NCI-H2029 (cell line): ENCODE measurements at places on chromosomes 7 and 10.

DNA sequence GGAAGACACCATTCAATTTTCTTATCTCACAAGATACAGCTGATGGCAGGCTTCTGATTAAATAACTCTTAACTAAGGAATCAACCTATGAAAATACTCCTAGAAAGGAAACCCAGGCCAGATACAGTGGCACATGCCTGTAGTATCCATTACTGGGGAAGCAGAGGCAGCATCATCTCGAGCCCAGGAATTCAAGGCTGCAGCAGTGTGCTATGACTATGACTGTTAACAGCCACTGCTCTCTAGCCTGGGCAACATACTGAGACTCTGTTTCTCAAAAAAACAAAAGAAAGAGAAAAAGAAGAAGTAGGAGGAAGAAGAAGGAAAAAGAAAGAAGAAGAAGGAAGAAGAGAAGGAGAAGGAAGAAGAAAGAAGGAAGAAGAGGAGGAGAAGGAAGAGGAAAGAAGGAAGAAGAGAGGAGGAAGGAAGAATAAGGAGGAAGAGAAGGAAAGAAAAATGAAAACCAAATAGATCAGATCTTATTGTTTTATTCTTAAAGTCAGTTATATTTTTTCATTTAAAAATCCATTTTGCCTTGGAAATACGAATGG is 18.0 kb downstream of the DPY19L1 start:
- no peak for DNase-seq

DNA sequence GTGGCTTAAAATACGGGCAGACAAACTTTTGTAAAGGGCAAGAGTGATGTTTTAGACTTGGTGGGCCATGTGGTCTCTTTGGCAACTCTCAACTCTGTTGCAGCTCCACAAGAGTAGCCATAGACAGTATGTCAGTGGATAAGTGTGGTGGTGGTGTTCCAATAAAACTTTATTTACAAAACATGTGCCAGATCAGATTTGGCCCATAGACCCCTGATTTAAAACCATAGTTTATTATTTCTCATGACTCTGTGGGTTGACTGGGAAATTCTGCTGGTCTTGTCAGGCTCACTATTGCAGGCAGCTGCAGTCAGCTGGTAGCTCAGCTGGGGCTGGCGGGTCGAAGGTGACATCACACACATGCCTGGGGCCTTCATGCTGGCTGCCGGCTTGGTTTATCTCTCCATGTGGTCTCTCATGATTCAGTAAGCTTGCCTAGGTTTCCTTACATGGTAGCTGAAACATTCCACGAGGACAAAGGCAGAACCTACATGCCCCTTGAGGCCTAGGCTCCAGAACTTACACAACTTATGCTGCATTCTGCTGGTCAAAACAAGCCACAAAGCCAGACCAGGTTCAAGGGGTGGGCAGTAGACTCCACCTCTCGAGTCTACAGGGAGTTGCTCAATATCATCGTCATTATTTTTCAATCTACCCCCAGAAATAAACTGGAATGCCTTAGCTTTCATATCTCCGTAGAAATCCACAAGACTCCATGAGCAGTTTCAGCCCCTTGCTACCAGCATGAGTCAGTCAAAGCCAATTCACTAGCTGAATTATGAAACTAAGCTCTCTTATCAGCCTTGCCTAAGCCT is 245.7 kb downstream of the WDR11 start:
- no peak for DNase-seq

- DNase-seq = peak; percentile 18
Measured at GRCh38 chr10:110311357-110311949, 6.7 kb upstream of the SMNDC1 start.

GRCh38 chr7:28470344-28470743 is 58.0 kb downstream of the CREB5 start:
- DNase-seq = no peak

DNA sequence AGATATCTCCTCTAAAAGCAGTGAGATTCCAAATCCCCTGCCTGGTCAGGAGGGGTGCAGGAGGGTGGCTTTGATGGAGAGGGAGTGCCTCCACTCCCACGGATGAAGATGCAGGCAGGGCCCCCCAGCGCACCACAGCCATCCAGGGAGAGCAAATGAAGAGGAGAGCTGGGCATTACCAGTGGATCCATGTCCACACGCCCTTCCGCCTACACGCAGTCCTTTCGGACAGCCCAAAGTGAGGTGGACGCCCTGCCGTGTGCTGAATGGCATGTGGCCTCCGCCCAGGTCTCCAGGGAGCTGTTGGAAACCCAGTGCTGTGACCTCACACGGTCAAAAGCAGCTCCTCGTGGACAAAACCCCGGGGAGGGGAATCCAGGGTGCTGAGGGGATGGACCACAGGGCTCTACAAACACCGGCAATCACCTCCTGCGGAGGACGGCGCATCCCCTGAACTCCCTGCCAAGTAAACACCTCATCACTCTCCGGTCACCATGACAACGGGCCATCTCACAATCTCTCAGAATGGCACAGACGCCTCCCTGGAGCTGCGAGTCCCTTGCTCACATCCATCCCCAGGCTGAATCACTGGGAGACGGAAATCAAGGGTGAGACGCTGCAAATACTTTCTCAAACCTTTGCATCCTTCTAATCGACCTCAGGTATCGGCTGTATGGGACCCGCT is 35.0 kb upstream of the DNAAF5 start:
- DNase-seq = no peak

GRCh38 chr7:116779216-116779615 is 83.2 kb upstream of the CAPZA2 start:
- DNase-seq = no peak

DNA sequence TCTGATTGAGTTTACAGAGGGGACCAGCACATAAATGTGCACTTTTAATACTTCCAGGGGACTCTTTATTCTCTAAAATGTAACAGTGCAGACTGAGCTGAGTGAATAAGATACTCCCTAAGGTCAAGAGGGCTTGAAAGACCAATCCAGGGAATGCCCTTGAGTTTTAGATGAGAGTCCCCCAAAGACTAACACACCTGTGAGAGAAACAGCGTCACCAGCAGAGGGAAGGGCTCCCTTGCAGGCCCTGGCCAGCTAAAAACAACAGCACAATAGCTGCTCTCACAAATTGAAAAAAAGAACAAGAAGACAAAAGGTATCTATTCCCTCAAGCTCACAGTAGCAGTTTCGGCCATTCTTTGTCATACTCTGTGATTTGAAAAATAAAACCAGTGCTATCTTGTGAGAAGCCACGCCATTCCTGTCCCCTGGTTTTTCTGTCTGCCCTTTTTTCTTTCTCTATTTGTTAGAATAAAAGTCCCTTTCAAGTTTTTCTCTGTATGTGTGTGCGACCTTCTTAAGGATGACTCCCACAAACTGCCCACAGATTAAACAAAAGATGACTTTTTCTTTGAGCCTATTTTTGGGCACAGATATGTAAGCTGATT is 230.4 kb upstream of the BMPER start:
- DNase-seq = no peak

DNA sequence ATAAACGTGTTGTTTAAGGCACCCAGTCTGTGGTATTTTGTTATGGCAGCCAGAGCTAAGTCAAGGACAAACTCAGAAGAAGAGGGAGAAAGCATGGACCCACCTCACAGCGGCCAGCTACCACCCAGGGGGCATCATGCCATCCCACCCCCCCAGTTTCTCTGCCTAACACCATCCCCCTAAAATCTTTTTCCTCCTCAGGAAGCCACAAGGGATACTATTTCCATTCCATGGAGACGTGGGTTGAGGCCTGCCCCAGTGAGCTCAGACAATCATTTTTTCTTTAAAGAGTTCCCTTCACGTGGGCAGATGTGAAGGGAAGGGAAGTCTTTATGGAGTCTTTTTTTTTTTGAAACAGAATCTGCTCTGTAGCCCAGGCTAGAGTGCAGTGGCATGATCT is 131.8 kb downstream of the FGFR2 start:
- no peak for DNase-seq

DNA sequence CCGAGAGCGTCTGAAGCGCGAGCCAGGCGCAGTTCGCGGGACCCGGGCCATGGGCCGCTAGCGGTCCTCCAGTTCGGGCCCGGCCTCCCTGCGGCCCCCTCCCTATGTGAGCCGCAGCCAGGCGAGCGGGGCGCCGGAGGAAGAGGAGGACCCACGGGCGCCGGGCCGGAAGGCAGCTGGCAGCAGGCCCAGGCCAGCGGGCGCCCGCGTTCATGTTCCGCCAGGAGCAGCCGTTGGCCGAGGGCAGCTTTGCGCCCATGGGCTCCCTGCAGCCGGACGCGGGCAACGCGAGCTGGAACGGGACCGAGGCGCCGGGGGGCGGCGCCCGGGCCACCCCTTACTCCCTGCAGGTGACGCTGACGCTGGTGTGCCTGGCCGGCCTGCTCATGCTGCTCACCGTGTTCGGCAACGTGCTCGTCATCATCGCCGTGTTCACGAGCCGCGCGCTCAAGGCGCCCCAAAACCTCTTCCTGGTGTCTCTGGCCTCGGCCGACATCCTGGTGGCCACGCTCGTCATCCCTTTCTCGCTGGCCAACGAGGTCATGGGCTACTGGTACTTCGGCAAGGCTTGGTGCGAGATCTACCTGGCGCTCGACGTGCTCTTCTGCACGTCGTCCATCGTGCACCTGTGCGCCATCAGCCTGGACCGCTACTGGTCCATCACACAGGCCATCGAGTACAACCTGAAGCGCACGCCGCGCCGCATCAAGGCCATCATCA is 1.1 kb downstream of the ADRA2A start:
- peak; percentile 18 for DNase-seq

GRCh38 chr10:88892222-88892967 is 12.3 kb downstream of the STAMBPL1 start:
- DNase-seq = no peak

GRCh38 chr7:143013893-143014292 is 13.0 kb downstream of the OR9A2 start:
- no peak for DNase-seq

DNA sequence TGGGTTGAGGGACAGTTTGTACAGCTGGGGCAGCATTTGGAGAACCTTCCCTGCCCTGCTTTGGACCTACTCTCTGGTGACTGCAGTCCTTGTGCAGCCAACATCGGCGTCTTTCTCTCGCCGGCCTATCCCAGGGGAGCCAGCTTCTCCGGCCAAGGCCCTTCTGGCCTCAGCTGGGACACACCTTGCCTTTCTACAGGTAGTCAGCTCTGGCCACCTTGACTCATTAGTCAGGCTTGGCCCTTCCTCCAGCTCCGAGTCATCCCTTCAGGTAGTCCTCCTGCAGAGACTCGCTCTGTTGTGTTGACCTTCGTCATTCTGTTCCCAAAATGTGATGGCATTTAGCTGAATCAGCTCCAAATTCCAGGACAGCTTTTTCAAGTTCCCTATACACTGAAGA is 145.0 kb upstream of the CHST15 start:
- no peak for DNase-seq

- DNase-seq = no peak
Measured at GRCh38 chr10:114489521-114490310, 85.4 kb upstream of the AFAP1L2 start.

- DNase-seq = no peak
Measured at GRCh38 chr10:9166770-9167169, 1112.3 kb downstream of the GATA3 start.

- DNase-seq = no peak
Measured at GRCh38 chr10:124229989-124230634, 136.7 kb upstream of the CHST15 start.

- peak; percentile 74 for DNase-seq
Measured at GRCh38 chr10:44647877-44648542, 263.1 kb upstream of the CXCL12 start.
